ENCODE measurements at places on chromosomes 2 and 18.

- DNase-seq = no peak
These were observed 53.6 kb upstream of the GRHL1 start for GRCh38 chr2:9897846-9898245.

- no peak for DNase-seq
These were observed 87.7 kb upstream of the FSHR start for GRCh38 chr2:49241991-49242390.

- DNase-seq = no peak
These were observed 113.0 kb downstream of the DPP4 start for GRCh38 chr2:161961061-161961460.

DNA sequence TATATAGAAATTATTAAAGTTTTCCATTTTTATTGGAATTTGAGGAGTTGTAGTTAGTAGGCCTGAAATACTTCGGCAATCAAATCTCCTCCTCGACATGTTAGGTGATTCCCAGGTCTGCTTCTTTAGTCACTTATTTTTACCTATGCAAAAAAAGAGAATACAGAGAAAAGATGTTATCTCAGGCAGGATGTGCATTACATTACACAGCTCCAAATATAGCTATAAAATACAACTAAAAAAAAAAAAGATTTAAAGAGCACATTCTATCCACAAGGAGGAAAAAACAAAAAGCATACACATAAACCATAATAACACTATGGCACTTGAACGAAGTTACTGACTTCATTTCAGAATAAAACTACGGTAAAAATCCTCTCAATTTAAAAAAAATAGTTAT lies 8.1 kb downstream of the STK17B start:
- no peak for DNase-seq

DNA sequence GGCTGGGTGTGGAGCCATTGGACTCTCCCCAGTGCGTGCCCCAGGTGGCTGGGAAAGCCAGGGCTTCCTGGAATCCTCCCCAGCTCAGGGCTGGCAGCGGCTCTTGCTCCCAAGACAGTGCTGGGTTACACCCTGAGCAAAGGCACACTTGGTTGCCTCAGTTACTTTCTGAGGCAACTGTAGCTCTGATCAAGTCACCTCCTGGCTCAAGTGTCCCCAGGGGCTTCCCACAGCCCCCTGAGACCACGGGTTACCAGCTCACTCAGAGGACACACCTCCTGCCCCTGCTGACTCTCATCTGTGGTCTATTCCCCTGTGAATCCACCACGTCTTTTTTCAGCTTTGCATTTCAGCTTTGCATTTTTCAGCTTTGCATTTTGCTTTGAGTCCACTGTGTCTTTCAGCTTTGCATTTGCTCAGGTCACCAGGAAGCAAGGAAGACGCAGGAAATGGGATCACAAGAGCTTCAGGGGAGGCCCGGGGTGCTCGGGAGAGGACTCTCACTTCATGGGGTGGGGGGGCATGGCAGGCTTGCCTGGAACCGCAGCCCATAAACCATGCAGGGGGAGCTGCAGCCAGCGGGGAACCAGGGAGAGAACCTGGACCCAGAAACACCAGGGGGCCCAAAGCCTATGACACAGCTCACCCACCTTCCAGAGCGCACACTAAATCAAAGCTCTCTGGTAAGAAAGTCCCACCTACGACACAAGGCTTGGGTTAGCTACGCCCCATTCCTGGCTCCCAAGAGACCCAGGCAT lies 138.0 kb upstream of the ASB18 start:
- no peak for DNase-seq

DNA sequence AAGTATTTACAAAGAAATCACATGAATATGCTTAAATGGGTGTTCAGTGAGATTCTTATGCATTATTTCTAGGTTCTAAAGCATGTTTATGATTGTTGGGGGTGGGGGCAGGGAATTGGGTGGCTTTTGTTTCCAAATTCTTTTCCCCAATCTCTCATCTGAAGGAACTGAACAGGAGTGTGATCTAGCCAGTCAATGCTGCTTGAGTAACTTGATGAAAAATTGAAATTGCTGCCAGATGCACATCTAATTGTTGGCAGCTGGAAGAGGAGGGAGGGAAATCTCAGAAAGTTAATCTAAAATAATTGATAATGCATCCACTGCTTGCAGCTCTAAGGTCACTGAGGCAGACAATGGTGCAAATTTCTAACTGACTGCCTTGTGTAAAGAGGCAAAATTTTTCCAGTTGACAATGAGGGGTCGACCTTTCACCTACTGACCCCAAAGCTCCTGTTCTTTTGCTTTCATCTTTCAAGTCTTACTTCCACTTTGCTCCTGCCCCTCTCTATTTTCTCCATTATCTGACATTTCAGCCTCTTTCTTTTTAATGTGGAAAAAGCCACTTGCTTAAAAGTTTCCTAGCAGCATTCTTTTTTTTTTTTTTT lies 53.3 kb downstream of the IRS1 start:
- no peak for DNase-seq

DNA sequence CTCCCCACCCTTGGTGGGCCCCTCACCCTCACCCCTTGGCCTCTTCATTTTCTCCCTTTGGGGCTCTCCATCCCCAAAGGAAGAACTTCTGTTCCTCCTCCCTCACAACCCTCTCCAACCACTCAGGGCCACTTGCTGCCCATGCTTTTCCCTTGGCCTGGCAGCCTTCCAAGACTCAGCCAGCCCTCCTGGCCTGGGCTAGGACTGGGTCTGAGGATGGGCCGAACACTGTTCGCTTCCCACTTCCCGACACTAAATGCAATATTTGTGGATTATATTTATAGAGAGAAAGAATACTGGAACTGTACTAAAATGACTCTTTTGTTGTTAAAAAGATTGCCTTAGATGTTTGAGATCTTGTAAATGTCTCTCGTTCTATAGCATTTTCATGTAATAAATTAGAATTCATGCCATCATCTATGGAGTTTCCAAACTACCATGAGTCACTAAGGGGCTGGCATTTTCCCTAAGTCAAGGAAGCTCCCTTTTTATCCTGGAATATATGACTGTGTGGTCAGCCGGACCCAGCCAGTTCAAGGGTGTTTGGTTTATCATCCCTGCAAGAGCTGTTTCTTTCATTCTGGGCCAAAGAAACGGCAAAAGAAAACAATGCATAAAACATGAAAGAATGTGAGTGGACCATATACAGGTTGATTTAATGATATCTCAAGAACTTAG lies 3.8 kb downstream of the CXCR2 start:
- no peak for DNase-seq

DNA sequence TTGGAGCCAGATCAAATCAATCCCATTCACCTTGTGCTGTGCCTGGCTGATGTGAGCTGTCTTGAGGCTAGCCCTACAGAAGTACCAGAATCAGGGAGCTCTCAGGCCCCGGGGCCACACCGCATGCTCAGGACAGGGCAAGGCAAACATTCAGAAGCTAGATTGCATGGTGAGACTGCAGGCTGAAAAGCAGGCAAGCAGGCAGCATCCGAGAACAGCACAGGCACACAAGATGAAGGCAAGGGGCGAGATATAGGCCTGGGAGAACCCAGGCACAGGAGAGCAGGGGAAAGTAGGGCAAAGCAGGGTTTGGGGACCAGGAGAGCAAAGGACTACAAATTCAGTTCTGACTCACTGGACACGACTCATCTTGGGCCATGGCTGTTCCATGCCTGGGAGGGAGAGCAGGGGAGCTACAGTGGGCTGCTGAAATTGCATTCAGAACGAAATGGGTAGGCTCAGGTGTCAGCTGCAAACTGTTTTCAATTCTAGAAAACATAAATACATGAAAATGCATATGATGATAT lies 59.6 kb downstream of the GALNT14 start:
- no peak for DNase-seq

- no peak for DNase-seq
These were observed 22.6 kb upstream of the ITGA6 start for GRCh38 chr2:172404824-172405223.

DNA sequence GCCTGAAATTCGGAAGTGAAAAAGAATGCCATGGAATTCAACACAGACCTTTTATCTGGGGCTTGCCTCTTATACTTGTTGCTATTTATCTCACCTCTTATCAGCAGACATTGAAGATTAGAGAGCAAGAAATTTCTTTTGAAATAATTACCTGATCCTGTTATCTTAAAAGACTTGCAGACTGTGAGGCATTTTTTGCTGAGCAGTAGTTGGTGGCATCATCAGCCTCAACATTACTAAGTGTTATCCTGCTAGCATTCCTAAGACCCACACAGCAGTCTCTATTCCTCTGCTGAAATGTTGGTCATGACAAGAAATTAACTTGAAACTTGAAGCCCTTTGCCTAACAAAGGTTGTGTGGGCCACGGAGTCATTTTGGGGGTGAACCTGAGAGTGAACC lies 186.5 kb downstream of the TRIB2 start:
- no peak for DNase-seq

DNA sequence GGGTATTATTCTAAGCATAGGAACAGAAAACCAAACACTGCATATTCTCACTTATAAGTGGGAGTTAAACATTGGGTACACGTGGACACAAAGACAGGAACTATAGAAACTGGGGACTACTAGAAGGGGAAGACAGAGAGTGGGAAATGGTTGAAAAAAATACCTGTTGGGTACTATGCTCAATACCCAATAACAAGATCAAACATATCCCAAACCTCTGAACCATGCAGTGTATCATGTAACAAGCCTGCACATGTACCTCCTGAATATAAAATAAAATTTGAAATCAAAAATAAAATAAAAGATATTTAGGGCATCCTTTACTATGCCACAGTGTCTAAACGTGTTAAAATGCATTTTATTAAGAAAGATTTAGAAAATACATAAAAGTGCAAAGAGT lies 221.0 kb upstream of the TFPI start:
- DNase-seq = no peak

GRCh38 chr2:234241656-234242458 lies 191.4 kb downstream of the SPP2 start:
- DNase-seq = no peak

DNA sequence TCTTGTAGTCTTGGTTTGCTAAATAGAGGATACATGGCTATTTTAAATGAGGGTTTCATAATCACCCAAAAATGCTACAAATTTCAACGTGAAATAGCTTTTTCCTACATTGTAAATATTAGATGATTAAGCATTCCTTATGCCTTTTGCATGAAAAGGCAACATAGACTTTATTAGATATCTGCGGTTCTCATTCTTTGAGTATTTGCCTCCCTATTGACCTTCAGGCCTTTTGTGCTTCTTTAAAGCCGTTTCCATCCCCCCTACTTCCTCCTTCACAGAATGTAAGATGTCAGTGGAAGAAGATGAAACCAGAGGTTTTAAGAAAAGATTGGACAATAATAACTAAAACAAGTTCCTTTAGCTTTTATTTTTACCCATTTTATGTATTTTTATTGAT lies 144.1 kb downstream of the UBE2E3 start:
- DNase-seq = no peak

DNA sequence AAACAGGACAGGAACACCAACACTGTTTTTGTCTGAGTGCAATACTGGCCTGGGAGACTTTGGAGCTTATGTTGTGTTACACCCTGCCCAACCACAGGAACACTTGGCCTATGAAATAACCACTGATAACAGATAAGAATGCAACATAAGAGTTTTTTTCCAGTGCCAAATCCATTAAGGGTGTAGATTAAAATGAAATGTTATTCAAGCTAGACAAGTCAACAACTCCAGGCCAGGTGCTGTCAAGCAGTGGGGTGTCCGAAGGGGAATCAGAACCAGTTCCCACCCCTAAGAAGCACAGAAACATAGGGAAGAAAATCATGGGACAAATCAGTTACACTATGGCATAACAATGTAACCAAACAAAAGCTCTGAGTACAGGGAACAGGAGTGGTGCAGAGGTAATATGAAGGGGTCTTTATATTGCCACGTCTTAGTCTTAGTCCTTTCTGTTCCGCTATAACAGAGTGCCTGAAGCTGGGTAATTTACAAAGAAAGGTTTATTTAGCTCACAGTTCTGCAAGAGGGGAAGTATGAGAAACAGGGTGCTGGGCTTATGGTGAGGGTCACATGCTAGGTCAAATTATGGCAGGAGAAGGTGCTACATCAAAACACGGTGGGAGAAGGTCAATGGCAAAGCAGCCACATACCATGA lies 3.8 kb downstream of the AFG3L2 start:
- DNase-seq = no peak

GRCh38 chr2:233130481-233131020 lies 70.4 kb downstream of the INPP5D start:
- DNase-seq = no peak

DNA sequence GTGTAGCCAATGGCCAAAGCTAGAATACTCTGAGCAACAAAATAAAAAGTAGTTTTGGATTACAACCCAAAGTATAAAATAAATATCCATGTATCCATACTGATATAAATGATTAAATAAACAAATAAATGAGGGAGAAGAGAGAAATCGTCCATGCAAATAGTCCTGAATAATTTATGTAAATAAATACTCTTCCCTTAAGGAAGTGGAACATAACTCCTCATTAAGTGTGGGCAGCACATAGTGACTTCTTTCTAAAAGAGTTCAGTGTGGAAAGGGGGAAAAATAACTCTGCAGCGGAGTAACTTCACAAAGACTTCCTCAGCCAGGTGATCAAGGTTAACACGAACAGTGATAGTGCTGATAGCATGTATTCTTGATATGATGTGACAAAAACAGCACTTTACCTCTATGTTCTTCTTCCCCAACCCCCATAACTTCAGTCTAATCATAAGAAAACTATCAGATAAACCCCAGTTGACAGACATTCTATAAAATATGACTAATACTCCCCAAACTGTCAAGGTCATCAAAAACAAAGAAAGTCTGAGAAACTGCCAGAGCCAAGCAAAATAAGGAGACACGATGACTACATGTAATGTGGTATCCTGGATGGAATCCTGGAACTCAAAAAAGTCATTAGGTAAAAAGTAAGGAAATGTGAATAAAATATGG lies 30.7 kb downstream of the METTL8 start:
- no peak for DNase-seq

- no peak for DNase-seq
These were observed 161.8 kb downstream of the DSEL start for GRCh38 chr18:67354692-67355091.

GRCh38 chr2:218780851-218781690 lies 876 bp upstream of the CYP27A1 start:
- peak; percentile 38 for DNase-seq

- no peak for DNase-seq
These were observed 35.2 kb upstream of the LDLRAD4 start for GRCh38 chr18:13183359-13183758.

GRCh38 chr2:70960833-70961647 lies 17.4 kb upstream of the ANKRD53 start:
- DNase-seq = no peak

DNA sequence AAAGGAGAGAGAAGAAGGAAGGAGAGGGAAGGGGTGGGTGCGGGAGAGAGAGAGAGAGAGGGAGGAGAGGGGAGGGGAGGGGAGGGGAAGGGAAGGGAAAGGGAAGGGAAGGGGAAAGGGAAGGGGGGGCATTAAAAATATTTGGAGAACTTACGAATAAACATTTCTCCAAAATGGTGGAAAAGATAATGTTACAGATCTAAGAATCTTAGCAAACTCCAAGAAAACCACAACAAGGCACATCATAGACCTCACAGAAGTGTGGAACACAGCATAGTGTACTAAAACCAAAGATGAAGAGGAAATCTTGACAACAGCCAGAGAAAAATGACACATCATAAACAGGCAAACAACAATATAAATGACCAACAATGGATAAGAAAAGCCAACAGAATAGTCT lies 83.1 kb downstream of the CRACDL start:
- DNase-seq = no peak

- DNase-seq = no peak
These were observed 35.0 kb upstream of the SOX11 start for GRCh38 chr2:5657231-5657630.
